ENCODE measurements at places on chromosomes 1 and 21.

GRCh38 chr1:108703939-108704338 lies 8.8 kb upstream of the FNDC7 start:
- no peak for DNase-seq

- no peak for DNase-seq
Measured at GRCh38 chr1:20349561-20349960, 58.9 kb downstream of the VWA5B1 start.

DNA sequence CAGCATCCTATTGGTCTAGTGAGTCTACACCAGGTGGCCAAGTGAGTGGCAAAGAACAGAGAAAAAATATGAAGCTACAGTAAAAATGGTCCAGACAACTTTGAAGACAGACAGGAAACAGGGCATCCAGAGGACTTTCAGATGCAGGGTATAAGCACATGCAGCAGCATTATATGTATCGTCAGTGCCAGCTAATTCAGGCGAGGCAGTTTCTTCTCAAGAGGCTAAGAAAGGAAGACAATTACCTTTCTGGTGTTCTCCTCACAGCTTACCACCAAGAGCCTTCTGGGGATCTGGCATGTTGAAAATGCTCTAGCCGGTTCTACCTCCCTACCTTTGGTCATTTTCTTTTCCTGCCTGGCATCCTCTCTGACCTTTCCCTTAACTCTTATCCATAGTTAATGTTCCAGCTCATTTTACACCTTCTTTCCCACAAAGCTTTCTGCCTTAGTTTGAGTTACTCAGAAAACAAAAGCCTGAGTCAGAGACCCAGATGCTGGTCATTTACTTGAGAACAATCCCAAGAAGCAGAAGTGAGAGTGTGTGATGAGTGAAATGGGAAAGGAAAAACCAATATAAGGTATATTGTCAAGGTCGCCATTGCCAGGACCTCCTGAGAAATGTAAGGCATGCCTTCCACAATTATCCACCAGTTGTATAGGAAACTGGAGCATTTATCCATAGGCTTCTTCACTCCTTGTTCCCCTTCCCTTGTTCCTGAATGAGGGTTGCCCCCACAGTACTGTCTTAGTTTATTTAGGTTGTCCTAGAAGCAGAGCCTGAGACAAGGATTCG lies 444.1 kb downstream of the PLPP3 start:
- DNase-seq, result no peak

- DNase-seq, result no peak
Measured at GRCh38 chr1:45635211-45635610, 11.4 kb upstream of the CCDC17 start.

GRCh38 chr1:93980320-93981273 lies 71.4 kb upstream of the GCLM start:
- no peak for DNase-seq

- no peak for DNase-seq
Measured at GRCh38 chr1:15325375-15326085, 78.5 kb downstream of the FHAD1 start.

DNA sequence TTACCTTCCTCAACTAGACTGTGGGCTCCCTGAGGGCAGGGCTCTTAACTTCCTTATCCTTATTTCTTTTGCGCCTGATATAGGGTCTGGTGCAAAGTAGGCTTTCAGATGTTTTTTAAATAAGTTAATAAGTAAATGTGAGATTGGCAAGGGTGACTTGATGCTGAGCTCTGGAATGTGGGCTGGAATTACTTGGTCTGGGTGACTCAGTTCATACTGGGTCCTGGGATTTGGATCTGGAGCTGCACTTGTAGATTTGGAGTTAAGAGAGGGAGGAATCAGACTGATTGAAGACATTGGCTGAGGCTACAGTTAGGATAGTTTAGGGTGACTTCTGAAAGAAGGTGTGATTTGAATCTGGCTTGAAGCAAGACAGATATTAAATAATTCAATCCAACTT lies 190.9 kb downstream of the GIPC2 start:
- DNase-seq, result no peak

- no peak for DNase-seq
Measured at GRCh38 chr1:230498704-230499103, 72.6 kb upstream of the PGBD5 start.

- DNase-seq, result no peak
Measured at GRCh38 chr1:48344373-48344772, 121.9 kb downstream of the SLC5A9 start.

GRCh38 chr1:9366298-9366697 lies 73.6 kb downstream of the SPSB1 start:
- no peak for DNase-seq

- no peak for DNase-seq
Measured at GRCh38 chr1:107405236-107405635, 264.4 kb downstream of the NTNG1 start.

GRCh38 chr1:199303035-199303434 lies 664.2 kb downstream of the PTPRC start:
- DNase-seq, result no peak

GRCh38 chr21:31869750-31870149 lies 3.1 kb upstream of the HUNK start:
- no peak for DNase-seq

- DNase-seq, result no peak
Measured at GRCh38 chr1:221099747-221100595, 220.7 kb downstream of the HLX start.

- no peak for DNase-seq
Measured at GRCh38 chr1:115230281-115230680, 107.8 kb downstream of the NGF start.

DNA sequence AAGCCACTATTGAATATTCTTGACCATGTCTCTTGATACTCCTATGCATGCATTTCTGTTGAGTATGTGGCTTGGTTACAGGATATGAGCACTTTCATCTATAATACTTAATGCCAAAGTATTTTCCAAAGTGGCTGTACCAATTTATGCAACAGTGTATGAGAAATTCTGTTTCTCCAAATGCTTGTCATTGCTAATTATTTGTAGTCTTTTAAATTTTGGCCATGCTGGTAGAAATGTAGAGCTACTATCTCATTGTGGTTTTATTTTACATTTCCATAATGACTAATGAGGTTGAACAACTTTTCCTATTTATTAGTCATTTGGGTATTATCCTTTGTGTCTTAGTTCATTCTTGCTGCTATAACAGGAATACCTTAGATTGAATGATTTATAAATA lies 71.4 kb upstream of the TSPAN2 start:
- DNase-seq, result no peak

- no peak for DNase-seq
Measured at GRCh38 chr1:46072975-46073374, 59.5 kb downstream of the PIK3R3 start.
